Activated T-cell treated with anti-CD3 and anti-CD28 coated beads for 4 hours (primary cell): ENCODE measurements at places on chromosomes 4 and X.

DNA sequence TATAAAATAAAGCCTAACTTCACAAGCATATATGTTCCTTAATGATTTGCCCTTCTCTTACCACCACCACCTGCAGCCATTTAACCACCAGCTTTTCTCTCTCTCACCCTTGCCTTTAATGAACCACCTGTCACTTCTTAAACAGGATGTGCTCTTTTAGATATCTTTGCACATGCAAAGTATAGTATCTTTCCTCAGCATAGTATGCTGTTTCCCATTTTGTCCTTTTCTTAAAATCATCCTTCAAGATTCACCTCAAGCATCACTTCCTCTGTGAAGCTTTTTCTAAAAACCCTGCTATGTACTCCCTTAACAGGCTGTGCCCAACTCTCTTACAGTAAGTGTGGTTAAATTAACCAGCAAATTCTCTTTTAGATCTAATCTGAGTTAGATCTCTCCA lies 8.2 kb upstream of the CNOT6L start:
- DNase-seq = no peak

DNA sequence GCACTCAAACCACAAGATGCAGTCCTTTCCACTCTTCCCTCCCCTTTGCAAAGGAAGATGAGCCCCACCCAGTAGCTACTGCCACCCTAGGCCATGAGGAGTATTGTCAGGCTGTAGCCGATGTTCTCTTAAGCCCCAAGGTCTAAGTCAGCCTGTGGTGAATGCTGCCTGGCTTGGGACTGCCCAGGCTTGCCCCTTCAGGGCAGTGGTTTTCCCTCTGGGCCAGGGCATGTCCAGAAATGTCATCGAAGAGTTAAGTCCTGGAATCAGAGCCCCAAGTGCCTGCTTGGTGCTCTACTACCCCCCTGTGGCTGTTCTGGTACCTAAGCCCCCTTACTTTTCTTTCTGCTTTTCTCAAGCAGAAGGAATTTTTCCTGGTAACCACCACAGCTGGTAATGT lies 11.8 kb upstream of the PGK1 start:
- no peak for DNase-seq

DNA sequence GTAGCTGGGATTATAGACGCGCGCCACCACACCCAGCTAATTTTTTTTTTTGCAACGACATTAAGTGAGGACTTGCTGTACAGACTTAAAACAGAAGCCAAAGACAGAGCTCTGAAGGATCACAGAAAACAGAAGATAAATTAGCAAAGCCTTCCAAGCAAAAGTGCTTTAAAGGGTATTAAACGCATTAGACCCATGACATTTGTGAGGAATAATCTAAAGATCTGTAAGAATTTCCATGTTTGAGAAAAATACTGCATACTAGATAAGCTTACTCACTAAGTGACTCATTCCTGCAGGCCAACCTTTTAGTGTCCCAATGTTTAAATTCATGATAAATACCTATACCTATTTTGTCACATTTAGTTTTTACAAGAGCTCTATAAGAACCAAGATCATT lies 27.4 kb downstream of the SMARCA1 start:
- no peak for DNase-seq

- no peak for DNase-seq
These were observed 384.4 kb downstream of the RAPGEF2 start for GRCh38 chr4:159487284-159487747.

DNA sequence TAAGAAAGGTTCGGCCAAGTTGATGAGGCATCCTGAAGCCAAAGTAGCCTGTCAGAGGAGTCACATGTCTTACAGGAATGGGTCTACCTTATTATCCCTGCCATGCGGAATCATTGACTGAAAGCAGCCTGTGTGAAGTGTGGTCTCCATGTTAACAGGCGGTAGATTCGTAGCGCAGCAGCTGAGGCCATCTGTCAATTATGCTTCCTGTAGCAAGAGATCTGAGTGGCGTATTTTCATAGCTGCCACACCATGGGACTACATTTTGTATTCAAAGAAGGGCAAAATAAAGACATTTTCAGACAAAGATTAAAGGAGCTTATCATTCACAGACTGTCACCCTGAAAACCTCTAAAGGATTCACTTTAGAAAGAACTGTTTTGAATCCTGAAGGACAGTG lies 11.2 kb upstream of the MED14 start:
- no peak for DNase-seq

DNA sequence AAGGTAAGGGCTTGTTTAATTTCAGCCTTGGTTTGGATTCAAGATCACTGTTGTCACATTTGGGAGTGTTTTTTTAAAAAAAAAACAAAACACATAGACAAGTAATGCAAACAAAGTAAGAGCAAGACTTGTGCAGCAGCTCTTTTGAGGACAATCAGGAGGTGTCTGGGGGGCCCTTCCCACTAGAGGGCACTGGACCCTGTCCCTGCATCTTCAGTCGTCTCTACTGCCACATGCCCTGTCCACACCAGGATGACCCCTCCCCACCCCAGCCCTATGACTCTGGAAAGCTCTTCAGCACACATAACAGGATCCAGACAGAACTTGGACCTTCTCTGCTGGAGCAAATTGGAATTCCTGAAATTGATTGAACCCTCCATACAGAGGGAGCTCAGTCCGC lies 71.0 kb downstream of the USP46 start:
- no peak for DNase-seq

DNA sequence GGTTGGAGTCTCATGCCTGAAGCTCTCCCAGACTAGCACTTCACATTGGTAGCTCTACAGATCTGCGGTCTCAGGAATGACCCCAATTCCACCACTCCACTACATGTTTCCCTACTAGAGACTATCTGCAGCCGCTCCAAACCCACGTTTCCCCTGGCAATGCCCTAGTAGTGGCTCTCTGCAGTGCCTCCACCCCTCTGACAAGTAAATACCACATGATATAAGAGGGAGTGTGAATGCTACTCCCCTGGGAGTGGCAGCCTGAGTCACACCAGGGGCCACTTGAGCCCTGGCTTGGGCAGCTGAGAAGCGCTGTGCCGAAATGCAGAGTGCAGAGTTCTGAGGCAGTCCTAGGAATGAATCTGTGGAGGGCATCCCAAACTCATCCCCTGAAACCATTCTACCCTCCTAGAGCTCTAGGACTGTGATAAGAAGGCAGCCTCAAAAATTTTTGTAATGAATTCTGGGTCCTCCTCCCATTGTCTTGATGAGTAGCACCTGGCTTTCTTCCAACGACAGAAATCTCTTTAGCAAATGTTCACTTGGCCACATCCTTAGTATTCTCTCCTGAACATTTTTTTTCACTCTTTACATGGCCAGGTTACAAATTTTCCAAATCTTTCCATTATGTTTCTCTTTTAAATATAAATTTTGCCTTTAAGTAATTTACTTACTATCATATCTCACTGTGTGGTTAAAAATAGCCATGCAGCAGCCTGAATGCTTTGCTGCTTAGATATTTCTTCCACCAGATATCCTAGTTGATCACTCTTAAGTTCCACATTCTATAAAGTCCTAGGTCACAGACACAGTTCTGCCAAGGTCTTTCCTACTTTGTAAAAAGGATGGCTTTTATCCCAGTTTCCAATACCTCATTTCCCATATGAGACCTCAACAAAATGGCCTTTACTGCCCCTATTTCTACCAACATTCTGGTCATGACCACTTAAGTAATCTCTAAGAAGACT lies 160.2 kb upstream of the CPEB2 start:
- DNase-seq = no peak

DNA sequence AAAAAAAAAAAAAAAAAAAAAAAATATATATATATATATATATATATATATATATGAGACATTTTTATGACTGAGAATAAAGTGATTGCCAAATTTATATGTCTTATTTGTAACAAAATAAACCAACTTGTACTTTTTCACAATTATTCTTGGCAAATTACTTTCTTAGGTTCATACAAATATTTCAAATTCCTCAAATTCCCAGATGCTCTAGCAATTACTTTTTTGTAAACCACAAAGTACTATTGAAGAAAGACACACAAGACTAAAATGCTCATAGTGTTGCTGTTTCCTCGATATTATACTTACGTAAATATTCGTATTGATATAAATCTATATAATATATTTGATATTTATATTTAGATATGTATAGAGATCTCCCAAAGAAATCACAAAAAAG lies 390.0 kb downstream of the FAT4 start:
- no peak for DNase-seq

DNA sequence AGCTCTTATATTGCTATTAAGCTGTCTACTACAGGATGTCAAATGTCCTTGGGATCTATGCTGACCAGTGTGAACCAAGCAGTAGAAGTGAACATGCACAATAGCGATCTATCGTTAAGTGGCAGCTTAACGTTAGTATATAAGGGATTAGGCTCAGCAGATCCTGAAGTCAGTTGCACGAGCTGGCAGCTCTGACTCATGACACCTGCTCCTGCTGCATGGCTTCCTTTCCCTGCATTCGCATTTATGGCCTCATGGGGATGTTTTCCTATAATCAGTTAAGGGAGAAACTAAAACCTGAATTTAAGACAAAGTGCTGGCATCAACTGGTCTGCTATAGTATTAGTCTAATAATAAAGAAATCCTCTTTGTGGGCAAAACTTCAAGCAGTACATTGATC lies 12.7 kb upstream of the MCUB start:
- DNase-seq = no peak

DNA sequence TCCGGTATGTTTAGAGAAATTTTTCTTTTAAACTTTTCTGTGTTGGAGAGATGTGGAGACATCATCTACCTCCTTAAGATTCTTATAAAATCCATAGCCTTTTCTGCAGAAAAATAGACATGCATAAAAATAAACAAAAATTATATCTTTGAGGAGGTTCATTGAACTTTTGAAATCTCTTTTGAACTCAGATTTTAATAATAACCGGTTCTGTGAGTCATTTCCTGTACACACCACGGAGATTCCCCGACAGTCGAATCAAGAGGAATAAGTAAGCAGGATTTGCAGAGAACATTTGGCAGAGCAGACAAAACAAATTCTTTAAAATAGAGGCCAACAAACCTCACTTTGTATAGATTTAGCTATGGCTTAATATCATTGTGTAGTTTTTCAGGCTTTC lies 918.7 kb upstream of the POU3F4 start:
- no peak for DNase-seq

- DNase-seq = no peak
These were observed 926.1 kb downstream of the ADGRL3 start for GRCh38 chr4:62126064-62126732.

GRCh38 chrX:43527801-43528200 lies 128.3 kb upstream of the MAOA start:
- no peak for DNase-seq

- DNase-seq = no peak
These were observed 446.3 kb downstream of the MID1IP1 start for GRCh38 chrX:39247536-39247935.

DNA sequence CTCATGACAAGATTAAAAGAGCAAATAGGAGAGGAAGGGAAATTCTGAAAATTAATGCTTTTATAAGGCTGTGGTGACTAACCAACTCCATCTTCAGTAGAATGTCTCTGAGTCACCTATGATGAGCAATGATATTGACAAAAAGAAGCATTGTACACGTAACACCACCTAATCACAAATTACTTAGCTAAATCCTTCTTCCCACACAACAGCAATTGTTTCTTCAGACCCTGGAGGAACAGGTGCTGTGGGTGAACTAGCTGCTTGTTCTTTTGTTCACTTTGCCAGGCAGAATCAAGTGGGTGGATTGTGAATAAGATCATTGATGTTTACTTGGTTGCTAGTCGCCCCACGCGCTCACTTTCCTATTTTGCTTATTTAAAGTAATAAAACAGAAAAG lies 315.5 kb downstream of the CAMK2D start:
- DNase-seq = no peak

GRCh38 chr4:107906458-107907100 lies 24.8 kb upstream of the CYP2U1 start:
- DNase-seq = no peak

- no peak for DNase-seq
These were observed 180.8 kb downstream of the MAGEB17 start for GRCh38 chrX:16347968-16348670.

GRCh38 chr4:25493466-25493865 lies 116.4 kb downstream of the ANAPC4 start:
- no peak for DNase-seq

GRCh38 chr4:61891953-61892352 lies 691.8 kb downstream of the ADGRL3 start:
- no peak for DNase-seq

- no peak for DNase-seq
These were observed 96.2 kb downstream of the UGT8 start for GRCh38 chr4:114694770-114695169.
